ENCODE measurements at places on chromosomes 5 and 9. TPM values are rescaled to one million over a fixed set of nuclear protein-coding genes. Genes with fewer than 3 reads are reported as not detected.

Gene SPINK6
- not detected for total RNA-seq

Gene TMEM215
- not detected for total RNA-seq

Gene KCNMB1
- total RNA-seq: 0.05 TPM

Gene ZNG1C
- 22.6 TPM for total RNA-seq

Gene ANP32B
- 9.3 TPM for total RNA-seq

Gene ADAMTS2
- total RNA-seq: 113 TPM

Gene TUBB4B
- total RNA-seq: 219 TPM

Gene ARID3C
- total RNA-seq: not detected

Gene APBA1
- total RNA-seq: 9.8 TPM

Gene PFN3
- total RNA-seq: not detected

Gene GABRA1
- total RNA-seq: not detected

Gene PDCD1LG2
- 8.3 TPM for total RNA-seq

Gene PAX5
- not detected for total RNA-seq

Gene PLAA
- total RNA-seq: 67.2 TPM

Gene CCL27
- 0.59 TPM for total RNA-seq

Gene SMIM27
- total RNA-seq: 2.7 TPM

Gene FGF1
- 3.3 TPM for total RNA-seq

Gene SPINK13
- not detected for total RNA-seq

Gene AJM1
- total RNA-seq: 2.1 TPM

Gene ENG
- total RNA-seq: 31.6 TPM

Gene DMRT3
- total RNA-seq: not detected

Gene PNPLA7
- total RNA-seq: 0.59 TPM
